ENCODE measurements at places on chromosomes 7 and 10.

GRCh38 chr10:124741281-124741921 lies 2.8 kb downstream of the FAM53B start:
- DNase-seq, result peak; percentile 73

- no peak for DNase-seq
Measured at GRCh38 chr10:110679486-110680272, 35.5 kb downstream of the RBM20 start.

- DNase-seq, result no peak
Measured at GRCh38 chr7:143381427-143382125, 431 bp downstream of the ZYX start.

DNA sequence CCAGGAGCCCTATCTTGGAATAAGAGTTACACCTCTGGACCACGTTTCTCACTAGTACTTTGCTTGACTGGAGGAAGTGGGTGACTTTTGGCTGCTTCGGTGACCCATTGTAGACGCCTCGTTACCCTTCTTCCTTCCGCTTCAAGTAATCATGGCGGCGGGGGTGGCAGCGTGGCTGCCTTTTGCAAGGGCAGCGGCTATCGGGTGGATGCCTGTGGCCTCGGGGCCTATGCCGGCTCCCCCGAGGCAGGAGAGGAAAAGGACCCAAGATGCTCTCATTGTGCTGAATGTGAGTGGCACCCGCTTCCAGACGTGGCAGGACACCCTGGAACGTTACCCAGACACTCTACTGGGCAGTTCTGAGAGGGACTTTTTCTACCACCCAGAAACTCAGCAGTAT lies 1.5 kb downstream of the KCND2 start:
- no peak for DNase-seq

DNA sequence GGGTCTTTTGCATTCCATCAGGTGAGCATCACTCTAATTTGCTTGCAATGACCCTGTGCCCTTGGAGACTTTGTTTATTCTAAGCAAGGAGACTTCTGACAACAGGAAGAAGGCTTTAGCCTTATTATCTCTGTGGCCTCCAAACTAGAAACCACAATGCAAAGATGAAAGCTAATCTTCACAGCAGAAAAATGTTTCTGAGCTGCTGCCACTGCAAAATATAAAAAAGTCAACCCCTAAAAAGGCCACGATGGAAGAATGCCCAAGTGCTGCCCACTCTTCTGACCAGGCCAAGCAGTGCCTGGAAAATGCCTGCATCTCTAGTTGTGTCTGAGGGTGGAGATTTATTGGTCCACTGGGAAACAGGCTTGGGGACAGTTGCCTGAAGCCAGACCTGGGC lies 299.9 kb downstream of the C7orf25 start:
- no peak for DNase-seq

GRCh38 chr10:5553400-5554170 lies 28.8 kb downstream of the CALML3 start:
- DNase-seq, result no peak

DNA sequence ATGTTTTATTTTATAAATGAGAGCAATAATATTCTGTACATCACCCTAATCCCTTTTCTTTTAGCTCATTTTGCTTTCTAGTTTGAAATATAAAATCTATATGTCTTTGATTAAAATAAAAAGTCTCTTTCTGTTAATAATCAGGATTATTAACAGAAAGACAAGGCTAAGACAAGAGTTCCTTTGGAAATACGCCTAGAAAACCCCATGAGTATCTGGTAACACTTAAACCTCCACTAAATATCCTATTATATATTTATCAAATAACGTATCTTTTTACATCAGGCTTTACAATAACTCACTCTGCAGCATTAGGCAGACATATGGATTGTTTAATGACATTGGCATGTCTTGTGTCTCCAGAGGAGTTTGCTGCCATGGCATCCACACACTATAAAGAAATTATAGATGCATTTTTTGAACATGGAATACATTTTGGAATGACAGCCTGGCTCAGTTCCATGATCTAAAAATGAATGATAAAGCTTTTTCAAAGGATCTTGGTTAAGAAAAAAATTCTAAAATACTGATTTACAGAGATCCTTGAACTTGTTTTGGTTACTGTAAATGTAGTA lies 98.7 kb downstream of the TMEM26 start:
- DNase-seq, result no peak

- no peak for DNase-seq
Measured at GRCh38 chr10:30738416-30738815, 108.9 kb upstream of the LYZL2 start.

DNA sequence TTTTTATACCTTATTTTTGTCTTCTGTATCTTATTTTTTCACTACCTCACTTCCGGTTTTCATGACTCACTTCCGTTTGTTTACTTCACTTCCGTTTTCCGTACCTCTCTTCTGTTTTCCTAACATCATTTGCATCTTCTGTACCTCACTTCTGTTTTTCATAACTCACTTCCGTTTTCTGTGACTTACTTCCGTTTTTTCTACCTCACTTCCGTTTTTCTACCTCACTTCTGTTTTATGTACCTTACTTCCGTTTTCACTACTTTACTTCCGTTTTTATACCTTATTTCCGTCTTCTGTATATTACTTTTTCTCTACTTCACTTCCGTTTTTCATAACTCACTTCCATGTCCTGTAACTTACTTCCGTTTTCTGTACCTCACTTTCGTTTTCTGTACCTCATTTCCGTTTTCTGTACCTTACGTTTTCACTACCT lies 492.5 kb upstream of the AKR1E2 start:
- DNase-seq, result no peak

GRCh38 chr10:126147866-126148587 lies 240.2 kb downstream of the ADAM12 start:
- DNase-seq, result no peak

GRCh38 chr10:35417313-35417625 lies 81.0 kb downstream of the CCNY start:
- DNase-seq, result no peak

GRCh38 chr10:64201936-64202335 lies 680.7 kb downstream of the REEP3 start:
- DNase-seq, result no peak

DNA sequence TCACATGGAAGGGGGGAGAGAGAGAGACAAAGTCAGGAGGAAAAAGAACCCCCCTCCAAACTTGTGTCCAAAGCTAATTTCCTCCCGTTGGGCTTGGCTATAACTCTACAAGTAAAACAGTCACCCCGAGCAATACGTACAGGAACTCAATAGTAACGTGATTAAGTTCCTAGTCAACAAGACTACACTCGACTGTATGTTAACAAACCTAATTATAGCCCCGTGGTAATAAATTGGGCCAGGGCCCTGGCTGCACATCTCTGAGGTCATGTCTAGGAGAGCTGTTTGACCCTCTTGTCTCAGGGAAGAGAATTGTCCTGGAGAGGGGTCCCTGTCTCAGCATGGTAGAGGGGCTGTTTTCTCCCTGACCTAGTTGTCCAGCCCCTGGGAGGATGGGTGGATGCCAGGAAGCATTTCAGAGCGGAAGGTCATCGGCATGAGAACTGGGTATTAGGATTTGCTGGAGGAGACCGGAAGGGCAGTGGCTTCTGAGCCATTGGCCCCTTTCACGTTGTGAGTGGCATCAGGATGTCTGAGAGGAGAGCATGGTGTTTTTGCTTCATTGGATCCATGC lies 60.2 kb upstream of the COMTD1 start:
- no peak for DNase-seq

DNA sequence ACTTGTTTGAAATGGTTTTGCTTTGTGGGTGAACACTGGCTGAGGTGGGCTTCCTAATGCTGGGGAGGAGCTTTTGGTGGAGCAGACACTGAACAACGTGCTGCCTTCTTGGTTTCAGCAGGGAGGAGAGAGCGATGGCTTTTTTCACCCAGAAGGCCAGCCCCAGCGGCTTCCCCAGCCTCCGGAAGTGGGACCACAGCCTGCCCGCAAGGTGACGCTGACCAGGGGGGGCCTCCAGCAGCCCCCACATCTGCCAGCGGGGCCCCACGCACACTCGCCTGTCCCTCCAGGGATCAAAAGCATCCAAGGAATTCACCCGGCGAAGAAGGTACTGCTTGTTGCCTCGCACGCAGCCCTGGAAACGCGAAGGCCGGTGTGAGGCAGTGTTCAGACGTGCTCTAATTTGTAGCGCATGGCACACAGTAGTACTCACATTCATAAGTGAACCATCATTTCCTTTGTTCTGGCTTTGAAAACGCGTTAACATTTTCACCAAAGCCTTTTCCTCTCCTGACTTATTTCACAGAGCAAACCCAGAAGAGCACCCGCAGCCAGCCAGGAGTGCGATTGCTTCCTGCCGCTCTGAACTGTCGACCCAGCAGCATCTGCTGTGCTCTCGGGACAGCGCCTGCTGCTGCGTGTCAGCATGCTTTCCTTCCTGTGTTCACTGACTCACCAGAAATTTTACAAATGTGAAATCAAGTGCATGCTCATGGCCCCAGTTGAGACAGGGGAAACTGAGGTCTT lies 48.4 kb downstream of the SHH start:
- DNase-seq, result peak; percentile 32

GRCh38 chr7:87645446-87645845 lies 17.2 kb downstream of the RUNDC3B start:
- no peak for DNase-seq

DNA sequence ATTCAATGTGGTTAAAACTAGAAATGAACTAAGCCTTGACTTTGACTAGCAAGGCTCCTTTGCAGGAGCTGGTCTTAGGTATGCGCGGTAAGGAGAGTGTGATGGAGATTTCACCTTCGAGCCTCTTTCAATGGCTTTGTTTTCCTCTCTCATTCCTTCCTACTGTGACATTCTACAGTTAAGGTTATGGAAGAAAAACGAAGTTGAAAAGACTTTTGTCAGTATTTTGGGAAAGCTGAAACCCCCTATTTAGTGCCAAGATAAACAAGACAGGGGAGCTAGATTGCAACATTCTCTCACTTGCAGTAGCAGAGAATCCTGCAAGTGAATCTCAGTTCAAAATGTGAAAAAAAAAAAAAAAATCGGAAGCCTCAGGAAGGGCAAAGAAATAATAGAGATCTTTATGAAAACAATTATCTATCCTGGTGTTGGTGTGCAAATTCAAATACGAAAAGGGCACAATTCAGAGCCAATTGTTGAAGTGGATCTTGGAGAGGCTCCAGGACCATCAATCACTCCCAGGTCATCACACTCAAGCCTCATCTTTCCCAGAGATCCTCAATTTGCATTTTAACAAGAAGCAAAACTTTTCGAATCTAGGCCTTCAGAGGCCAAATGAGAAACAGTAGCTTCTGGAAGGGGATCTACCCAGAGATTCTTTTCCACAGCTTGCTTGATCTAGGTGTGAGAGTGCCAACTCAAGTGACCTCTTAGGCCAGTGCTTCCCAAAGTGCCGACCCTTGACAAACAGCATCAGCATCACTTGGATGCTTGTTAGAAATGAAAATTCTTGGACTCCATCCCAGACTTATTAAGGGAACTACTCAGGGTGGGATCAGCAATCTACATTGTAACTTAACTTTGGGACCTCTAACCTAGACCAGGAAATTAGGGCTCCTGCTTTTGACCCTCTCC lies 163.8 kb downstream of the INHBA start:
- no peak for DNase-seq

- DNase-seq, result peak; percentile 75
Measured at GRCh38 chr7:1176891-1177373, 16.9 kb upstream of the ZFAND2A start.

DNA sequence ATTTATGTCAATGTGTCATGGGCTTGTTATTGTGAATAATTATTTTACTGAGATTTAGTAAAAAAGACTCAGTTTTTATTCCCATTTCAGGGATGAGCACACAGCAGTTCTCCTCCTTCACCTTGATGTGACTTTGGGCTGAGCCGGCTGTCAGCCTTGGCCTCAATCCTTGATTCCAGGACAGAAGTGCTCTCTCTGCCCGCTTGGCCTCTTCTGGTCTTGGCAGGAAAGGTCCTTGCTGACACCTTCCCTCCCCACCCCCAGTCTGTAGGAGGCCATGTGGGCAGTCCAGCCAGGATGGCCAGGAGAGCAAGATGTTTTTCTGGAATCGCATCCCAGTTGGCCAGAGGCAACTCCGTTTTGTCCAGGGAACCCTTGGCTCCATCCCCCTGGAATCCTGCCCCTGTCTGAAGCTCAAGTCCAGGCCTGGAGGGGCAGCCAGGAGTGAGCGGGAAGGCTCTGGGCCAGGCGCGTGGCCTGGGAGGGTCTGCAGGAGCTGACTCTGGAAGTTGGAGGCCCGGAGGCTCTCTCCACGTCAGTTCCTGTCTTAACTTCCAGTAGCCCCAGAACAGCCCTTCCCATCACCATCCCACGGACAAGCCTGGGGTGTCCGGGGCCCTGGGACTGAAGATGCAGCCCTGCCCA lies 100.9 kb downstream of the PDGFA start:
- DNase-seq, result no peak

- no peak for DNase-seq
Measured at GRCh38 chr7:136117539-136117938, 140.4 kb upstream of the MTPN start.

DNA sequence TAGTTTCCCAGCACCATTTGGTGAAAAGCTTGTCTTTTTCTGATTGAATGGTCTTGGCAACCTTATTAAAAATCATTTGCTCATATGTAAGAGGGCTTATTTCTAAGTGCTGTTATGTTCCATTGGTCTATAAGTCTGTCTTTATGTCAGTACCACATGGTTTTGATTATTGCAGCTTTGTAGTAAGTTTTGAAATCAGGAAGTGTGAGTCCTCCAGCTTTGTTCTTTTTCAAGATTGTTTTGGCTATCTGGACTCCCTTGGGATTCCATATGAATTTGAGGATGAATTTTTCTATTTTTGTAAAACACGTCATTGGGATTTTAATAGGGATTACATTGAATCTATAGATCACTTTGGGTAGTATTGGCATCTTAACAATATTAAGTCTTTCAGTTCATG lies 5.4 kb downstream of the KIF11 start:
- no peak for DNase-seq

DNA sequence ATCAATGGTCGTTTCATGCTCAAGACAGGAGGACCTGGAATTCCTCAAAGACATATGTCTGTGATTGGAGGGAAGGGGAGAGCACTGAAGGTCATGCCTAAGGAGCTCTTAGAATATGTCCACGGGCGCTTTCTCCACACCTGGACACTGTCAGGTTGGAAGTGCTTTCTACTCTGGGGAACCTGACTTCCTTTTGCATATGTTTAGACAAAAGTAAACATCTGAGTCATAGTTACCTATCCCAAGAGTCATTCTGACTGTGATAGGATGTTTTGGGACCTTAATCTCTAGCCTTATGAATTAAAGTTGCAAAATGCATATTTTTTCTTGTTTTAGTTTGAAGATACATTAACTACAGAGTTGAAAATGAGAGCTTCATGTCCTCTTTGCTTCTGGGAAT lies 251.7 kb downstream of the KLF6 start:
- DNase-seq, result no peak

GRCh38 chr7:116097365-116098009 lies 66.9 kb upstream of the TFEC start:
- DNase-seq, result no peak

GRCh38 chr7:66464059-66464458 lies 164.6 kb upstream of the KCTD7 start:
- no peak for DNase-seq

DNA sequence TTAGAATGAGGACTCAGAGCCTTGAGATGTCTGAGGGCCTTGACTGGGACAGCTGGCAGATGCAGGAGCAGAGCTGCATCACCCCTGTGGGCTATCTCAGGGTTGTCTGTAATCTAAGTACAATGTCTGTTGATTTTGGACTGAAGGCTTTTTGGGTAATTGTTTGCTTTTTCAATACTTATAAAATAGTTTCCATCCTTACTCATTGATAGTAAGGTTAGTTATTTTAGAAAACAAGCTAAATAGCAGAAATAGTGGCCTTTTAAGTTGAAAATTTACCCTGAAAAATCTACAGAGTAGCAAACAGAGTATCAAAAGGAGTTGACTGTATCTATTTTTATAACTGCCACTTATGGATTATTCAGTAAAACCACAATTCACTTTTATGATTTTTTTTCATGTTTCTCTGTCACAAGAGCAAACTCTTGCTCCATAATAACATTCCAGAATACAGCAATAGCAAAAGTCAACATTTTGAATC lies 179.7 kb downstream of the CFTR start:
- DNase-seq, result no peak

Data from T-helper 9 cell (primary cell).